ENCODE measurements at places on chromosomes 12 and 14. TPM values are rescaled to one million over a fixed set of nuclear protein-coding genes. Genes with fewer than 3 reads are reported as not detected.

Gene ALDH1L2
- total RNA-seq: 0.32 TPM

Gene CISTR
- not detected for total RNA-seq

Gene PLEKHH1
- 0.15 TPM for total RNA-seq

Gene KRT78
- total RNA-seq: not detected

Gene GLT8D2
- not detected for total RNA-seq

Gene IQSEC3
- 0.15 TPM for total RNA-seq

Gene HOTAIR
- not detected for total RNA-seq

Gene RNU6-8
- not detected for total RNA-seq

Gene CELA1
- not detected for total RNA-seq

Gene ABHD12B
- not detected for total RNA-seq

Gene KRT2
- not detected for total RNA-seq

Gene CAPZA3
- total RNA-seq: not detected

Gene RDH5
- 38.1 TPM for total RNA-seq

Gene ANO4
- total RNA-seq: not detected

Gene HNF1A
- total RNA-seq: not detected

Gene PMCH
- not detected for total RNA-seq

Measured in B cell (primary cell).